Stimulated activated CD8-positive, alpha-beta memory T cell treated with anti-CD3 and anti-CD28 coated beads, Interleukin-4, amount 100 ng/mL, for 4 hours (primary cell): ENCODE measurements at places on chromosomes 1 and 21.

DNA sequence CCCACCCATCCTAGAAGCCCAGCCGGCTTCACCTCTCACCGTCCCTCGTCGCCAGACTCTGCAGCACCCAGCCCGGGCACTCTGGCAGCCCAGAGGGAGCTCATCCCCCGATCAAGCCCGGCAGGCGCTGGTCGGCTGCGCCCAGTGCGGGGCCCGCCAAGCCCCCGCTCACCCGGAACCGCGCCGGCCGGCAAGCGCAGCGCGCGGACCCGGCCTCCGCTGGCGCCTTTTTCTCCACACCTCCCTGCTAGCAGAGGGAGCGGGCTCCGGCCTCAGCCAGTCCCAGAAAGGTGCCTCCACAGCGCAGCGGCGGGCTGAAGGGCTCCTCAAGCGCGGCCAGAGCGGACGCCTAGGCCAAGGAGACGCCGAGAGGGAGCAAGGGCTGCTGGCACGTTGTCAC, 2023.3 kb downstream of the NCAM2 start:
- no peak for DNase-seq

- DNase-seq, result no peak
Measured at GRCh38 chr1:20123722-20124455, 4.6 kb upstream of the PLA2G2D start.

DNA sequence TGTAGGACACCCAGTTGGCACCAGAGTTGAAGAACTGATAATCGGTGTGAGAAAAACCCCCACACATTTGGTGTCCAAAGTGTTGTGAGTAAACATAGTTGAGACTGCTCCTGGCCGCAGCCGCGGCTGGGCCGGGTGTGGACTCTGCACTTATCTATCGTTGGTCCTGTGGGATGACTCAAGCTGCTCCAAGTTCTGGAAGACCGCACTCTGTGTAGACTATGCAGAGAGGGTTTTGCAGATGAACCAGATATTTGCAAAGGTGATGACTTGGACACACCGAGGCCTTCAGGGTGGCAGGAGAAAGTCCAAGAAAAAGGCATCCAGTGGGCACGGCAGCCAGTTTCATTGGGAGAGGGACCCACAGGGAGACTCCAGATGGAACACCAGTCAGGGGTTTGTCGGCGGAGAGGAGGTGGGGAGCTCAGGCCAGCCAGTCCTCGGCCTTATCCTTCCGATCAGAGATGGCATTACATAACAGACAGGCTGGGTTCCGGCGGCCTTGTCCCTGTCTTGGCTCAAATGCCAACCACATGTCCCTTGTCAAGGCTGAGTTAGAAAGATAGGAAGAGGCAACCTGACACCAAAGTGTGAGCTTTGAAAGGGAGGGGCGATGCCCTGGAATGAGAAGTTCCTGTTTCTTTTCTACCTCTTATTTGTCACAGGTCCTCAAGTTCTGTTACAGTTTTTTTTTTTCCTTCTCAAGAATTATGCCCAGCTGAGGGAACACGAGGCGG, 21.1 kb downstream of the C2CD2 start:
- no peak for DNase-seq

DNA sequence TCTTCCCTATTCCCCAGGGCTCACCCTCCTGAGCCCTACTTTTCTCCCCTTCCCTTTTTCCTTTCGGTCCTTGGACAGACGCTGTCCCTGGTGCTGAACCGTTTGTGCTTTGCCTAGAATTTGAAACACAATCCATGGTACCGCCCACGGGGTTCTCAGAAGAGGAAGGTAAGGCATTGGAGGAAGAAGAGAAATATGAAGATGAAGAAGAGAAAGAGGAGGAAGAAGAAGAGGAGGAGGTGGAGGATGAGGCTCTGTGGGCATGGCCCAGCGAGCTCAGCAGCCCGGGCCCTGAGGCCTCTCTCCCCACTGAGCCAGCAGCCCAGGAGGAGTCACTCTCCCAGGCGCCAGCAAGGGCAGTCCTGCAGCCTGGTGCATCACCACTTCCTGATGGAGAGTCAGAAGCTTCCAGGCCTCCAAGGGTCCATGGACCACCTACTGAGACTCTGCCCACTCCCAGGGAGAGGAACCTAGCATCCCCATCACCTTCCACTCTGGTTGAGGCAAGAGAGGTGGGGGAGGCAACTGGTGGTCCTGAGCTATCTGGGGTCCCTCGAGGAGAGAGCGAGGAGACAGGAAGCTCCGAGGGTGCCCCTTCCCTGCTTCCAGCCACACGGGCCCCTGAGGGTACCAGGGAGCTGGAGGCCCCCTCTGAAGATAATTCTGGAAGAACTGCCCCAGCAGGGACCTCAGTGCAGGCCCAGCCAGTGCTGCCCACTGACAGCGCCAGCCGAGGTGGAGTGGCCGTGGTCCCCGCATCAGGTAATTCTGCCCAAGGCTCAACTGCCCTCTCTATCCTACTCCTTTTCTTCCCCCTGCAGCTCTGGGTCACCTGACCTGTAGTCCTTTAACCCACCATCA, 10.4 kb downstream of the BCAN start:
- DNase-seq, result no peak

- DNase-seq, result no peak
Measured at GRCh38 chr1:74673351-74674111, at the start of gene ERICH3. ERICH3 (minus strand) TSS chr1:74673792; CDS start chr1:74673519, 273 bp downstream.

- DNase-seq, result no peak
Measured at GRCh38 chr1:99384021-99384420, 119.7 kb downstream of the PLPPR4 start.

DNA sequence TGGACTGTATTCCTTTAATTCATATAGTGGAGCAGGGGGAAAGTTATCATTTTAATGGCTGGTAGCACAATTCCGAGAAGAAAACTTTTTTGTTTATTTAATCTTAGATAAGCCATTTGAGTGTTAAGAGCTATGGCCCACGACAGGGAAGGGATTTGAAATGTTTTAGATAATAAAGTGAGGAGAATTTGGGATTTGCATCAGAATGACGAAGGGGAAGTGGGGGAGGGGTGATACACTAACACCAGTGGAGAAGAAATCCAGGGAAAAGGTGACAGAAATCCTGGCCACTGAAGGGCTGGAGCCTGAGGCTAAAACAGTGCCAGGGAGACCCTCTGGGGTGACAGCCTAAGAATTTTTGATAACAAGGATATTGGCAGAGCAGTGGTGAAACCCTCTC, 21.0 kb downstream of the LEPR start:
- DNase-seq, result no peak

- no peak for DNase-seq
Measured at GRCh38 chr1:159913451-159914192, 11.7 kb downstream of the TAGLN2 start.

GRCh38 chr1:67735206-67735605, 50.2 kb downstream of the GADD45A start:
- no peak for DNase-seq

- no peak for DNase-seq
Measured at GRCh38 chr1:41710980-41711379, 207.7 kb downstream of the HIVEP3 start.

- DNase-seq, result no peak
Measured at GRCh38 chr1:172835834-172836233, 176.9 kb downstream of the FASLG start.

DNA sequence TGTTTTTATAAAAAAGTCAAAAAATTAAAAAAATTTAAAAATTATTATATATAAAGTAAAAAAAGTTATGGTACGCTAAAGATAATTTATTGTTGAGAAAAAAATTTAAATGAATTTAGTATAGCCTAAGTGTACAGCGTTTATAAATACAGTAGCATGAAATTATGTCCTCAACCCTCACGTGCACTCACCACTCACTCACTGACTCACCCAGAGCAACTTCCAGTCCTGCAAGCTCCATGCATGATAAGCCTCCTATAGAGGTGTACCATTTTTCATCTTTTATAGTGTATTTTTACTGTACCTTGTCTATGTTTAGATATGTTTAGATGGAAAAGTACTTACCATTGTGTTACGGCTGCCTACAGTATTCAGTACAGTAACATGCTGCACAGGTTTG, 5.1 kb downstream of the DISC1 start:
- DNase-seq, result no peak

DNA sequence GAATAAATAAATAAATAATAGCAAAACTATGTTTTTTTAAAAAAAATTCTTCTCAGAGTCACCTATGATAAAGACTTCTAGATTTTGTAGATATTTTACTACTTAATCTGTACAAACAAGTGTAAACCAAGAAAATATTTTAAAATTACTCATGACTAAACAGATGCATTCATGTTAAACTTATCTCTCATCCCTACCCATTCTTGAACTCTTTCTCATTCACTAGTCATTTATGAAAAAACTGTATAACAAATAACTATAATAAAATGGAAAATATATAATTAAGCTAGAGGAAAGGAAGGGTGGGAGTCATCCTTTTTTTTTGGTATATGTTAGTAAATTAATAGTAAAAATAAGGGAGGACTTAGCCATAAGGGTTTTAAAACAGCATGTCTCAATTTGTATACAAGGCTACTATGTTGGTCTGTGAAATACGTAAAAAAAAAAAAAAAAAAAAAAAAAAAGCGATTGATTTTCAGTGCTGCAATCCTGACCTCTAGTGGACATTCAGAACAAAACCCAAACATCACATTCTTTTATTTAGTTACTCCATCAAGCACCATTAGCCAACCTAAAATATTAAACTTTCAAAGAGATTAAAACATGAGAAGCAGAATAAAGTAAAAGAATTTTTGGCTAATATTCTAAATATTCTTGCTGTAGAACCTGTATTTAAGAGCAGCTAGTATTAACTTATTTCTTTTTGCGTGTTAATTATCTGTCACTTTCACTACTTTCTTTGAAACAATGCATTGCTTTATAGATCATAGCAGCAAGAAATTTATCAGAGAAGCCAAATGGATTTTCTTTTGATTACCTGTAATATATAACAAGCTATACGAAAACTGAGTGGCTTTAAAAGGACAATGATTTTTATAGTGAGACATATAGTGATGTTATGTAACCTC, 255.8 kb upstream of the CACYBP start:
- DNase-seq, result no peak

GRCh38 chr21:36694593-36695282, 4.2 kb upstream of the SIM2 start:
- DNase-seq, result no peak
